Endothelial cell of umbilical vein (primary cell): ENCODE measurements at places on chromosomes 7 and 10. TPM values are rescaled to one million over a fixed set of nuclear protein-coding genes. Genes with fewer than 3 reads are reported as not detected.

The TMEM236 gene
- total RNA-seq, result 0.24 TPM in 1 of 2 replicates, not detected in the other

The SPDYE6 gene
- not detected in 2 replicates for total RNA-seq

The TAS2R4 gene
- 0.88 and 1.4 TPM in 2 replicates for total RNA-seq

The NPC1L1 gene
- not detected in 2 replicates for total RNA-seq
